GM20000 (cell line): ENCODE measurements at places on chromosomes 12 and 14.

- no peak for DNase-seq
Measured at GRCh38 chr14:41743140-41743539, 136.5 kb downstream of the LRFN5 start.

- DNase-seq: peak; percentile 74
Measured at GRCh38 chr12:57008178-57008577, 1.8 kb upstream of the ZBTB39 start.

GRCh38 chr14:93323600-93324174, 9.1 kb downstream of the BTBD7 start:
- no peak for DNase-seq

- peak; percentile 66 for DNase-seq
Measured at GRCh38 chr12:118979763-118980406, 1.5 kb upstream of the SRRM4 start.

- DNase-seq: no peak
Measured at GRCh38 chr14:32300136-32300535, 29.0 kb upstream of the AKAP6 start.

GRCh38 chr12:1093166-1093751, 102.2 kb downstream of the ERC1 start:
- peak; percentile 29 for DNase-seq

DNA sequence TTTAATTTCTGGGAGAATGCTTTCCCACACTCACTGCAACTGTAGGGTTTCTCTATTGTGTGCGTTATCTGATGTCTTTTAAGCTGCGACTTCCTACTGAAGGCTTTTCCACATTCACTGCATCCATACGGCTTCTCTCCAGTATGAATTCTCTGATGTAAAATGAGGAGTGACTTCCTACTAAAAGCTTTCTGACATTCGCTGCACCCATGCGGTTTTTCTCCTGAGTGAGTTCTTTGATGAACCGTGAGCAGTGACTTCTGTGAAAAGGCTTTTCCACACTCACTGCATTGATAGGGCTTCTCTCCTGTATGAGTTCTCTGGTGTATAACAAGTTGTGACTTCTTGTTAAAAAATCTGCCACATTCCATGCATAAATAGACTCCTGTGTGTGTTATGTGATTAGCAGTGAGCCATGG, 29.7 kb downstream of the ZNF605 start:
- DNase-seq: no peak
